ENCODE measurements at places on chromosomes 1 and 21. TPM values are rescaled to one million over a fixed set of nuclear protein-coding genes. Genes with fewer than 3 reads are reported as not detected.

The YBEY gene
- 19.2 TPM for total RNA-seq

The OR14A2 gene
- not detected for total RNA-seq

The FCGR3B gene
- total RNA-seq: 1.8 TPM

The IL19 gene
- total RNA-seq: not detected

The SPRR2D gene
- total RNA-seq: not detected

The TXNDC12 gene
- total RNA-seq: 20.9 TPM

The TCHH gene
- total RNA-seq: not detected

The DNASE2B gene
- total RNA-seq: not detected

The FAM151A gene
- total RNA-seq: 2.1 TPM

The S100A12 gene
- 2.4 TPM for total RNA-seq

The CDC42BPA gene
- 40.5 TPM for total RNA-seq

The KIF26B gene
- 2.4 TPM for total RNA-seq

The SPATC1L gene
- 6.3 TPM for total RNA-seq

- DNase-seq: no peak
Measured at GRCh38 chr1:47562147-47562546, 124.3 kb downstream of the FOXD2 start.

DNA sequence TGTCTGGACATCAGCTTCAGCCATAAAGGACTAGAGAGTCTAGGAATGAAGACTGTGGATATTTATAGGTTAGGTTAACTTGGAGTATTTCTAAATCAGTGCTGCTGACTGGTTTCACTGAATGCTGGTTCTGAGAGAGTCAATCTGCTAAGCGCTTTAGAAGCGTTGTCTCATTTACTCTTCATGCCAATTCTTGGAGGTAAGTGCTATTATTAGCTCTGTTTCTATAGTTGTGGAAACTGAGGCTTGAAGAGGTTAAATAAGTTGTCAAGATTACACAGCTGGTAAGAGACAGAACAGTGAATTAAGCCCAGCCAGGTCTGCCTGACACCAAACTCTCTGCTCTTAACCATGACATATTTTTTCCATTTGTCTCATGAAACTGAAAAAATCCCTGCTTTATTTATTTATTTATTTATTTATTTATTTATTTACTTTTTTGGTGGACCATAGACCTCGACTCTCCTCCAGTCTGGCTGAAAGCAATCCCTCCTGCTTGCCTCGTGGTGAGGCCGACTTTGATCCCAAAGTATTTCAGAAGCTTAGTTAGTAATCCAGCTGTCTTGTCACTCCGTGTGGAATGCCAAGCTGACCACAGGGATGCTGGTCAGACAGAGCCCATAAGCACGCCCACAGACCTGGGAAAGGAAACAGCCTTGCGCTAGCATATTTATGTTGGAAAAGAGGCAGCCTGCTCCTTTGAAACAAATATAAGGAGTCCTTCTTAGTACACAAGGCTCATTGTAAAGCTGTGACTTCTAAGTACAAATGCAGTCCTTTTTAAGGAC, 16.9 kb downstream of the NTMT2 start:
- DNase-seq: peak; percentile 29

DNA sequence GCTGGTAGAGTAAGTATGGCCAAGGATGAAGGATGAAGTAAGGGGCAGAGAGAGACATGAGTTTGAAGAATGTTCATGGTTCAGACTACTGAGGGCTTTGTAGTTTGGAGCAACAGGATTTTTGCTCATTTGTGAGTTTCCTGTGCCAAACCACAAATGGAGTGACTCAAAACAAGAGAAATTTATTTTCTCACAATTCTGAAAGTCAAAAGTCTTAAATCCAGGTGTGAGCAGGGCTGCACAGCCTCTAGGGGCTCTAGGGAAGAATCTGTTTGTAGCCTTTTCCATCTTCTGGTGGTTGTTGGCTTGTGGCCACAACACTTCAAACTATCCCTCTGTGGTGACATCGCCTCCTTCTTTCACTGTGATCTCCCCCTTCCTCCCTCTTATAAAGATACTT, 58.9 kb downstream of the RHOU start:
- DNase-seq: no peak

DNA sequence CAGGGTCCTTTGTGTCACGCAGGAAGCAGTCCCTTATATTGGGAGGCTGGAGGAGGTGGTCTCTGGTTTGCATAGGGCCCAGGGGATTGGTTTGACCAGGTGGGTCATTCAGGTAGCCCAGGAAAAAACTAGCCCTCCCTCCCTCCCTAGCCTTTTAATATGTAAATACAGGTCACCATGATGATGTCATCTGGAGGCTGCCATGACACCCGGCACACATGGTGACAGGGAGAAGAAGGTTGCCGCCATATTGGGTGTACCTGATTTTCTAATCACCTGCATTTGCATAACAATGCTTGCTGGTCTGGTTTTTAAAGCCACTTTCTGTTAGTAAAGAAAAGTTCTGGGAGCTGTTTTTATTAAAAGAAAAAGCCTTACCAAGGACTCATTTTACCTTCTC, 791.0 kb upstream of the ADGRL4 start:
- DNase-seq: no peak

GRCh38 chr1:234154320-234155251, 218.7 kb upstream of the COA6 start:
- DNase-seq: no peak

DNA sequence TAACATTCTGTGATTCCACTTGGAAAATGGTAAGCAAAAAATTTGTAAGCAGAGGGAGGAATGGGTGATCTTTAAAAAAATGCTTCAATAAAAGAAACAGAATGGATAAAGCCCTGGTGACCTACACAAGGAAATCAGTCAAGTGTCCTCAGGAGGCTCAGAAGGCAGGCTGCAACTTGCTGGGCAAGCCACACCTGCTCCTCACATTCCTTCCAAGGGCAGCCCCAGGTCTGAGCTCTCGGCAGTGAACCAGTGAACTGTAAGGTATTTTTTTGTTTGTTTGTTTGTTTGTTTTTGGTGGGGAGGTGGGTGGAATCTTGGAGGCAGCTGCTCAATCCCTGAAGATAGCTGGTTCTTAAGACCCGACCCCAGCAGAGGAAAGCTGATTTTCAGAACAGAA, 4.4 kb downstream of the TACSTD2 start:
- no peak for DNase-seq

- DNase-seq: no peak
Measured at GRCh38 chr1:92709738-92710137, 75.2 kb downstream of the EVI5 start.

GRCh38 chr1:163999131-163999530, 559.9 kb upstream of the PBX1 start:
- DNase-seq: no peak

DNA sequence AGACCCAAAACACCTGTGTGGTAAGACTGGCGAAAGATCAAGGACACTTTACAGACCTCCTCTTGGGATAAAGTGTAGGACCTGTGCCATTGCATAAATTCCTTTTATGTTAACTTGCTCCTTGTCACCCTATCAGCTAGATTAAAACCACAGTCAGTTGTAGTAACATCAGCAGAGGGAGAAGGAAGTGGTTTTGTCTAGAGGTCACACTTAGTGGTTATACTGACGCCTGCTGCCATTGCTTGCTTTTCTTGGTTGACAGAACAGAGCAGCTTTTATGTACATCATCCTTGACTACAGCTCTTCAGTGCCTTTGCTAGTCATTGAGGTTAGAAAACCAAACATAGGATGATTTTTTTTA, 101.4 kb downstream of the PBX1 start:
- DNase-seq: no peak

DNA sequence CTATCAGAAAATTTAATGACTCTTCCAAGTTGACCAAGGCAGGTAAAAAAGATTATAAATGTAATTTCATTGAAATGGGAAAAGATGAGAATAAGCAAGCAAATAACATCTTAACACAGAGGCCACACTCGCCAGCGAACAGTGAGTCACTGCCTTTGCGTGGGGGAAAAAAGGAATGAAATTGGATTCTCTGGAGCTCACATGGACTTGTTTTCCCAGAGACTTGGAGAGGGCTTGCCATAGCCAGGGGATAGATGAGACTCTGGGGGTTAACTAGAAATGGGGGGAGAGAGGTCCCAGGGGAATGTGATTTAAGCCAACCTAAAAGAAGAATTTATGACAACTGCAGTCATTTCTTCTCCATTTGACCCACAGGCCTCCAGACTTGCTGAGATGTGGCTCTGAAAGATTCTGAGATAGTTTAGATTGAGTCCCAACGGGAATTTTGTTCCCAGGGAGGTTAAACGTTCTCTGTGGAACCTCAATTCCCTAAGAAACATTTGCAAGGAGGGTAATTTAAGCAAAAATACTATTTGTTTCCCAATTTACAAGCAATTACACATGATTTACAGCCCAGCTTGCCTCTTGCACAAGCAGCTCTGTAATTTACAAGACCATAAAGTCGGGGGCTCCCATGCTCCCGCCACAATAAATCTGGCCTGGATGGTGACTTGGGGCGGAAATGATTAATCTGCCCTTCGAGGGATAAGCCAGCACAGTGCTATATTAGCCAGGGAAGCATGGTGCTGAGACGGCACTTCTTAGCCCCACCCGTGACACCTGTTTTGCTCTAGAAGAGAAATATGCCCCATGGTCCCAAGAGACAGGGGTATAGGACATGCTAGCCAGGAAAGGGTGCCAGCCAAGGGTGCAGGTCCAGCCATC, 68.8 kb downstream of the GRIK3 start:
- no peak for DNase-seq

DNA sequence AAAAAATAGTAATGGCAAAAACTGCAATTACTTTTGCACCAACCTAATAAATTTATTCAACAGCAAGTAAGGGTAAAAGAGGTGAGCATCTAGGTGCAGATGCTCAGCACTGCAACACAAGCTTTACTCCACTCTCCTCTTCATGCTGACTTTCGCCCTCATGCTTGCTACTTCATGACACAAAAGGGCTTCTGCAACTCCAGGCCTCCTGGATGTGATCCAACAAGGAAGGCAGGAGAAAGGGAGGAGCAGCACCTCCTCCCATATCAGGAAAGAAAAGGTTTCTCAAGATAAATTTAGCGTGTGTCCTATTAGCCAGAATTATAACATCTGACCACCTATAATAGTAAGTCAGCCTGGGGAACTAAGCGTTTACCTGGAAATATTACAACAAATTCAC, 11.6 kb downstream of the SYF2 start:
- DNase-seq: no peak

GRCh38 chr1:25867210-25867991, 8.1 kb downstream of the PAQR7 start:
- no peak for DNase-seq

- DNase-seq: no peak
Measured at GRCh38 chr1:39825432-39825941, 36.8 kb upstream of the BMP8B start.

DNA sequence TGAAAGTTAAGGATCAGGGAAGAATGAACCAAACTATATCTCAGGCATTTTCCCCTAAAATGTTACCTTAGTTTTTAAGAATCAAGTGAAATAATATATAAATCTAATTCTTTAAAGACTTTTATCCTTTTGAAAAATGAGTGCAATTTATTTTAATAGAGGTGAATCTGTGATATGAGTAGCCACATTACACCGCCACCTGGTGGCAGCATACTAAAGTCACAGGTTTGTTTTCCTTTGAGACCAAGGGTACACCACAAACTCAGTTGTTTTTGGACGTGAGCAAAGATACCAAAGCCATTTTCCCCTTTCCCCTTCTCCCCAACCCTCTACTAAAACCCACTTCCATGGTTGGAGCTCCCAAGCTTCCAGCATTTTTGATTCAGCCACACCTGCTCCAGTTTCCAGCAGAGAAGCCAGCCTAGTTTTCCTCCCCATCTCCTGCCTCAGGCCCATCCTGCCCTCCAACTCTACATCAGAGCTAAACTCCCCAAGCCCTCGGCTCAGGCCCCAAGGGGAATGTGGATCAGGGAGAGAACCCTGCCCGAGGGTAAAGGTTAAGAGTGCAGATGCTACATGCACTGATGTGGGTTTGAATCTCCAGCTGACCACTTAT, 22.9 kb upstream of the LDLRAP1 start:
- peak; percentile 69 for DNase-seq

DNA sequence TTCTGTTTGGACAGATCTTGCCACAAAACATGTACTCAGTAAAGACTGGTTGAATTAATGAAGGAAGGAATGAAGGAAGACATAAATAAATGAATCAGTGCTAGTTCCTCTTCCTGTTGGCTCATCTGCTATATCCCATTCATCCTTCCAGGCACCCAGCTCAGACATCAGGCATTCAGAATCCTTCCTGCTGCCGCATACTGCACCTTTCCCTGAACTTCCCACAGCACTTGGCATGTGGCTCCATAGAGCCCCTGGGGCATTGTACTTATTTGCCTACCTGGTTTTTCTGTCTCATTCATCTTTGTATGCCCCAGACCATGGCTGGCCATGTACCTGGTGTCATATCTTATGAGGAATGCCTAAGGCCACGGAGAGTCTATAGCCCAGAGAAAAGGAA, 34.4 kb upstream of the ZNF648 start:
- DNase-seq: no peak
